ENCODE measurements at places on chromosomes 3 and 15.

DNA sequence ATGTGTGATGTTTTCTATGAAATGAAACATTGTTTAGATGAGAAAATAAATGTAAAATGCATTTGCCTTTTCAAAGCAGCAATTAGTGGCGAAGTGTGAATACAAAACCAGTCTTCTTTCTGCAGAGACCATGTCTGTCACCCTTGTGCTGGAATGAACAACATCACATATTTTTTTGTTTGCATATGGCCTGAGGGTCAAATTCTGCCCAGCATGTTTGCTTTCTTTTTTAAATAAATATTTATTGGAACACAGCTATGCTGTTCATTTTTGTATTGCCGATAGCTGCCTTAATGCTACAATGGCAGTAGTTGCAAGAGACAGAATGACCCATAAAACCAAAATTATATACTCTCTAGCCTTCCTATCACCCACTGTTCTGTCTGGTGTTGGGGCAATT is 75.3 kb upstream of the SNRPN start:
- no peak for DNase-seq

DNA sequence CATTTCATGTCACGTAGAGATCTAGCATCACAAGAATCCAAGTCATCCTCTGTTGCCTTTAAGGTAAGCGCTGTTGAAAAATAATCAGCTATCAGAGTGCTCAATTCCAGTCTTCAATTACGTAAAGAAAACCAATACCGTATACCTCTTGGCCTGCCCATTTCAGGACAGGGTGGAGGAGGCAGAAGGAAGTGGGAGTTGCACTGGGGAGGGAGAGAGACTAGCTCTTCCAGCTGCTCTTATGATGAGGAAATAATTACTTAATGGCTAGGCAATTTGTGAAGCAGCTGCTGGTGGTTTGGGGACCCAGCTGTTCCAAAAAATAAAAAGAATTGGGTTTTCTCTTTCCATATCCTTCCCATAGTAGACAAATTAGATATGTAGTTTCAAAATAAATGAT is 365.8 kb upstream of the MCTP2 start:
- DNase-seq: no peak

GRCh38 chr3:144241404-144241803 is 269.8 kb downstream of the DIPK2A start:
- no peak for DNase-seq

GRCh38 chr3:8746780-8747345 is 13.3 kb downstream of the CAV3 start:
- DNase-seq: no peak

DNA sequence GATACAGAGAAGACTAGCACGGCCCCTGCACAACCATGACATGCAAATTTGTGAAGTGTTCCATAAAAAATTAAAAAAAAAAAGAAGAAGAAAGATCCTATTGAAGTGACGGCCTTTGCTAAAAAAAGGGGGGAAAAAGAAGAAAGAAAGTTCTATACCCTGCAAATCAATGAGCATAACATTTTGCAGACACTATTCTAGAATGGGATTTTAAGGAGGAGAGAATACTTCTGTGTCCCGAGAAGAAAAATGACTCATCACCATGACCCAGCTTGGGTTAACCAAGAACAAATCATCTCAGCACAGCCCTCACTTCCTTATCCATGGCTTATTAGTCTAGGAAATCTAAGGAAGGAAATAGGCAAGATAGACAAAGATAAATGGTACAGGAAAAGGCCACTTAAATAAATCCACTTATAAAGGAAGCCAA is 7.4 kb upstream of the SH3BP5 start:
- no peak for DNase-seq

DNA sequence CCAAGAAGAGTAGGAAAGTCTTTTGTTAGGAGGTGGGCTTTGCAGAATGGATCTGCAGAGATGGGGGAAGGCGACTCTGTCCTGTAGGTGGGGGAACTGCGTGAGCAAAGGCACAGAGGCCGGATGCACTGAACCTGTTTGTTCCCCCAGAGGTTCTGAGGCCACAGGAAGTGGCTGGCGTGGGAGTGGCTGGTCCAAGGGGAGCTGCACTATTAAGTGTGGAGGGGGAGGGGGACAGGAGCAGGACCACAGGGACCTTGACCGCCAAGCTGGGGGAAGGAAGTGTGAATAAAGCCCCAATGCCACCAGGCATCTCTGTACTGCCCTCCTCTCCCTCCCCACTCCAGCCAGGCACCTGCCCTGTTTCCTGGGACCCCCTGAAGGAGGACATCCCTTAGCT is 51.8 kb downstream of the CYP11A1 start:
- no peak for DNase-seq

DNA sequence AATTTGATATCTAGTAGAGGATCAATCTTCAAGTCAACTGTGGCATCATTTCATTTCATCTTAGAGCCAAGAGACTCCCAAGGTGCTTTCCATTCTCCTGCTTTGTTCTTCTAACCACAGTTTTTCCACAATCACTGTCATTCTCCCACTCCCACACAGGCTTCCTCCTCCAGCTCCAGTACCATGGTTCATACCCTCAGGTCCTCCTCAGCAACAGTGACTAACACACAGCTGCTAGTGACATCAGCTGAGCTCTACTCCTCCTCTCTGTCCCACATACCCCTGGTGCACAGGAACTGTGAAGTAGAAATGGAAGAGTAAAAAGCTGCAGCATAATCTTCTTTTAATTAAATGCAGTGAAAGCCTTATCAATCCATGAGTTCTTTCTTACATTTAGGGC is 200.2 kb upstream of the DPH6 start:
- no peak for DNase-seq

DNA sequence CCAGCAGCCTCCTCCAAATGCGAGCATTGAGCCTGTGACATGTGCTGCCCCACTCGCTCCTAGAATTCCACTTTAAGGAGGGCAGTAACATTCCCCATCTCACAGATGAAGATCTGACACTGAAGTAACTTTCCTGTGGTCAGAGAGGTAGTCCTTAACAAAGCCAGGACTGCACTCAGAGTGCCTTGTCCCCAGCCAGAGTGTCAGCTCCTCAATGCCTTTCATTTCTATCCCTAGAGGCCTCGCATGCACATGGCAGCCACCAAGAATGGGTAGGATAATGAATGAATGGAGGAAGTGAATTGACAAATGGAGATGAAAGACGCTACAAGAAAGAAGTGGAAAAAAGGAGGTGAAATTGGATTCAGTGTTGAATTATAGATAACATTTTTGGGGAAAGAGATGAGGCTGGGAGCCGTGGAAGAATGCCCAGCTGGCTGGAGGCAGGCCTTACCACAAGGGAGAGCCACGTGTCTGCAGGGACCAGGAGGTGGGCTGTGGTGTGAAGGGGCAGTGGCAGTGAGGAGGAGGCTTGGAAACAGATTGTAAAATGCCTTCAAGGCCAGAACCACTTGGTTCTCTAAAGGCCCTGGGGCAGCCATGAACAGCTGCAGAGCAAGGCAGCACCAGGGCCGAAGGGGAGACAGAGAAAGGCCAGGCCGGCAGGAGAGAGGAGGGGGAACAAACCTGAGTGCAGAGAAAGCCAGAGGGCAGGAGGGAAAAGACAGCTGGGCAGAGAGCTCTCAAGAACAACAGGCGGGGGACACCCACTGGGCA is 10.4 kb downstream of the CFAP92 start:
- DNase-seq: no peak

GRCh38 chr15:70362350-70362749 is 264.6 kb upstream of the TLE3 start:
- no peak for DNase-seq

- no peak for DNase-seq
These were observed 775.6 kb downstream of the ROBO2 start for GRCh38 chr3:77815467-77815866.

DNA sequence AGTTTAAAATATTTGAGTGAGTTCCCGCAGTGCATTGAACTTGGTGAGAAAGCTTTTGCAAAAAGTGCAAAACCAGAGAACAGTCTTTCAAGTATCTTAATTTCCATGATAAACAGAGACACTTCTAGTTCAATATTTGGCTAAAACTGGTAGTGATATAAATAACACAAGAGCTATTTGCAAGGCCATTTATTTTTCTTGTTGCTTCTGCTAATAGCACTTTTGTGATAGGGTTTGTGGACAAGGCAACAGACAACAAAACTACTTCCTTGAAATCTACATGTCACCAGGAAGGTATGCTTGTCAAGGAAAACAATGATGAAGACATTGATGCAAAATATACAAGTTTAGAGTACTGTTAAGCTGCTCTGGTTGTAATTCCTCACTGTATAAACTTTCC is 1225.1 kb downstream of the OTOL1 start:
- DNase-seq: no peak
